HT1080 (cell line): ENCODE measurements at places on chromosomes 1 and 21. TPM values are rescaled to one million over a fixed set of nuclear protein-coding genes. Genes with fewer than 3 reads are reported as not detected.

VAMP4 gene
- 2.0 and 5.6 TPM in 2 replicates for total RNA-seq

DNA sequence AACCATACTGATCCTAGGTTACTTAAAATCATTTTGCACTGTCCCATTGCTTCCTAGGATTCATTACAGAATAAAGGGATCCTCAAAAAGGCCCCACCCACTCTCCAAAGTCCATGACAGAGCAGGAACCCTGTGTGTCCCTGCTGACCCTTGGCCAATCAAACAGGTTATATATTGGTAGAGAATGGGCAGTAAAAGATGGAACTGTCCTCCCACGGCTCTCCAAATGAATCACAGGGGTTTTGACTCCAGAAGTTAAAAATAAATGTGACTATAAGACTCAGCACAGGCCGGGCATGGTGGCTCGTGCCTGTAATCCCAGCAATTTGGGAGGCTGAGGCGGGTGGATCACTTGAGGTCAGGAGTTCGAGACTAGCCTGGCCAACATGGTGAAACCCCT, 65.5 kb downstream of the ACOT7 start:
- DNase-seq = no peak

GRCh38 chr1:185016880-185017279, 28.5 kb upstream of the RNF2 start:
- peak; percentile 38 for DNase-seq

TMEM81 gene
- total RNA-seq = 1.2 and 1.8 TPM in 2 replicates

PLEKHN1 gene
- total RNA-seq = 2.5 and 3.3 TPM in 2 replicates
